AG20443 (cell line): ENCODE measurements at places on chromosomes 16 and 17.

DNA sequence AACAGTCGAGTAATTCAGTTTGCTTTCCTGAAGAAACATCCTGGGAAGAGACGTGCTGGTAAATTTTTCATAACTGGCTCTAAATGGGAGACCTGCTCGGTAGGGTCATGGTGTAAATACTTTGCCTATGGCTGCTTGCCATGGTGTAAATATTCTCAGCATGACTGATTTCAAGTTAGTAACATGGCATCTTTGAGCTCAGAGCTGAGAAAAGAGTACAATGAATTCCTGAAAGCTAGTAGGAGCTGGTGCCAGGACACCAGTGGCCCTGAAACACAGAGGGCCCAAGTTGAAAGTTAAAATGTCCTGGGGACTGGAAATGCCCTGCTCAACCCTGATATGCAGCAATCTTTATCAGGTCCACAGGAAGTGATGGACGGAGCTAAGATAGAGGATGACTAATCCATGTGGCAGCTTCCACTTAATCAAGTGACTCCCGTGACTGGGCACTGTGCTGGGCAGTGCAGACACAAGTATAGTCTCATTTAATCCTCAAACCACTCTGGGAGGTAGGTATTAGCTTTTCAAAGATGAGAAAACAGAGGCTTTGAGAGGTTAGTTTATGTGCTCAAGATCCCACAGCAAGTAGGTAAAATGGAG lies 130.1 kb upstream of the ADAMTS18 start:
- DNase-seq = peak; percentile 48

DNA sequence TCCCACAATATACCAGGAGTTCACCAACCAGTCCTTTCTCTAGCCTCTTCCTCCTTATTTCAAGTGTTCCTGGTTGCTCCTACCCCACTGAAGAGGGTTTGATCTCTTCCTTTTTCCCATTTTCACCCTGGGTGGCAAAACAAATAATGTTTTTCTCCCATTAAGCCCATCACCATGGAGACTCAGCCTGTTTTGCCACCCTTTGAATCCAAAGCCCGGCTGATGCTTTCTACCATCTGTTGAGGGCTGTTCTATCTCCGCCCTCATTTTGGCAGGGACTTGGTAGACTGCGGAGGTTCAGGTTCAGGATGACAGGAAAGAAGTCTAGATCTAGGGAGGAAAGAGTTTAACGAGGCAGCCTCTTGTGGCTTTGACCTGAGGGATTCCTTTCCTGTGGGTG lies 2.6 kb downstream of the DNAH2 start:
- no peak for DNase-seq

DNA sequence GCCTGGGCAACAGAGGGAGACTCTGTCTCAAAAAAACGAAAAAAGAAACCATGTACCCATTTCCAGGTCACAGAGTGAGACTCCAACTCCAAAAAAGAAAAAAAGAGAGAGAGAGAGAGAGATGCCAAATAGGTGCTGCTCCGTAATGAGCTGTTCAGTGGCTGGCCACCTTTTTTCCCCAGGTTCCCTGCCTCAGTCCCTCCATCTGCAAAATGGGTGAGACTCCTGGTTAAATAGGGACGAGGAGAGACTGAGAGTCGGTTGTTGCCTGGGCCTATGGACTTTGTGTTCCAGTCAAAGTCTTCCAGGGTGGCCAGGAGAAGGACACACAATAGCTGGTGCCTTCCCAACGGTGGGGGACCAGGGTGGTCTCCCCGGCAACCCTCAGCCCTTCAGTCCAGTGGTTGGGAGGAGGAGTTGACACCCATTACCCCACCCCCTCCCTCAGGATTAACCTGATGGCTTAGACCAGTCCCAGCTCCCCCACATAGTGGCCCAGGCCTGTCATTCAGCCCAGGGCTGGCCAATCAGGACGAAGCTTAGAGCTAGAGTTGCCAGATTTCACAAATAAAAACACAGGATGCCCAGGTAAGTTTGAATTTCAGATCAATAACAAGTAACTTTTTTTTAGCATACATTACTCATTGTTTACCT lies 258.2 kb downstream of the PARN start:
- DNase-seq = no peak

- no peak for DNase-seq
These were observed 214.1 kb downstream of the ANKFN1 start for GRCh38 chr17:56367366-56367765.

- no peak for DNase-seq
These were observed 484.1 kb upstream of the SALL1 start for GRCh38 chr16:51635181-51635580.

GRCh38 chr17:64259922-64260321 lies 3.1 kb downstream of the TEX2 start:
- DNase-seq = peak; percentile 63

- DNase-seq = peak; percentile 79
These were observed 2.3 kb downstream of the DLG4 start for GRCh38 chr17:7217113-7217987.

GRCh38 chr17:64156670-64157069 lies 26.7 kb upstream of the ERN1 start:
- DNase-seq = no peak
